HuH-7.5 (cell line): ENCODE measurements at places on chromosomes 2 and 18.

DNA sequence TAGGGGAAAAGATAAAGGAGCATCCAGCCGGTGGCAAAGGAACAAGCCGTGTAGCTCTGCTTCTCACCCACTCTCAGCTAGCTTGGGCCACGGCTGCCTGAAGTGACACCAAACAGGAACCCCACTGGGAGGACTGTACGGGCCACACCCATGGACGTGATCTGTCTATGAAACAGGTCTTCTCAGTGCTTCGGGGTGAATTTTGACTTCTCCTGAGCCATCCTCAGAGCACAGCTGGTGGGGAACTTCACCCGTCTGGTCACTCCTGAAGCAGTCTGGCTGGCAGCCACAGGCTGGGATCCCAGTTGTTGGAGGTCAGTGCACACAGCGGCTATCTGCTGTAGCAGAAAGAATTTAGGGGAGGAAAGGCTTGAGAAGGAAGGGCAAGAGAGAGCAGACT, 223.8 kb downstream of the FAM210A start:
- DNase-seq = no peak

DNA sequence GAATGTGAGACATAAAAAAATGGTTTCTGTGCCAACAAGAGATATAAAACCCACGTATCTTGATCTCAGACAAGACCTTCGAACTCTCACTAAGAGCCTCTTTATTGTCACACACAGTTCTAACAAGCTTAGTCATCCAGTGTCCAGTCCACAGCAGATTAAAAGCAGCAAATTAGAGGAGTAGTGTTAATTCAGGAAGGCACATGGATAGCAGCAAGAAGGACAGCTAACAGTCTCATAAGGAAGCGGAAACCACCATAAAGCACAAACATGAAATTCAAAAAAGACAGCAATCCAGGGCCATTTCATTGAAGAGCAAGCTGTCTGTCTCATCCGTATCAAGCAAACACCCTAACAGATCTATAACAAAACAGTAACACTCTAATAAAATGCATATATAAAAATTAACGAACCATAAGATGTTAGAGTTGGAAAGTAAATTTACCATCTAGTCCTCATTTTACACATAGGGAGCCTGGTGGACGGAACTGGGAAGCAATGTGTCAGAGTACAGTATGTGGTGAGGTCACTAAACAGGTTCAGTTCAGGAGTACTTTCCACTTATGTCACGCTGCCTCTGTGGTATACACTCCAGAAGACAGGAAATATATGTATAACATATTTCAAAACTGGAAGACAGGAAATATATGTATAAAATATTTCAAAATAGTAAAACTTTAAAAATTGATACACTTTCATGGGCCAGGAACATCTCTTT, 18.3 kb downstream of the AAK1 start:
- no peak for DNase-seq

DNA sequence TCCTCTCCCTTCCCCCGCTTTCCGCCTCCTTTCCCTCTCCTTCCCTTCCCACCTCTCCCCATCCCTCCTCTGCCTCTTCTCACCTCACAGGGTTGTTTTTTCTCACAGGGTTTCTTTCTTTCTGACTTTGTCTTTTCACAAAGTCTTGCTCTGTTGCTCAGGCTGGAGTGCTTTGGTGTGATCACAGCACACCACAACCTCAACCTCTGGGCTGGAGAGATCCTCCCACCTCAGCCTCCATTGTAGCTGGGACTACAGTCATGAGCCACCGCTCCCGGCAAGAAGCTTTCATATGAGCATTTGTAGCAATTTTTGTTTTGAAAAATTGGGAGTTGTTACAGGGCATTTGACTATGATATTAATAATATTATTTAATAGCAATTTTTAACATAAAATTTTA, 32.9 kb downstream of the ACSL3 start:
- no peak for DNase-seq

DNA sequence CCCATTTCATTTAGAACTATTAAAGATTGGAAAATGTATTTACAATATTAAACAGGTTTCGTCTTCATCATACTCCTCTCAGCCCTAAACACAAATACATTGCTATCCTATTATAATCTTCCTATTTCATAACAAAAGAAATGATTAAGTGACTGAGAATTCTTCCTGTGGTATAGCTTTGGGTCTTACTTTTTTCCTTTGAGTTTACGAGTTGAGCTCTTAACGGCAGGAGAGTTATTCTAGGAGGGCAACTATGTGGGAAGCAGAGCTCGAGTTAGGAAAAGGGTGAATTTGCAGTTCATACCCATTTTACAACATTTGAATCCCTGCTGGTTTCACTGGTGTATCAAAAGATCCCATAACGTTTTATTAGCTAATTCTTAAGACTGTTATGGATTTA, 105.0 kb downstream of the FIGN start:
- no peak for DNase-seq

GRCh38 chr2:34892766-34893165, 1293.7 kb upstream of the FAM98A start:
- no peak for DNase-seq

DNA sequence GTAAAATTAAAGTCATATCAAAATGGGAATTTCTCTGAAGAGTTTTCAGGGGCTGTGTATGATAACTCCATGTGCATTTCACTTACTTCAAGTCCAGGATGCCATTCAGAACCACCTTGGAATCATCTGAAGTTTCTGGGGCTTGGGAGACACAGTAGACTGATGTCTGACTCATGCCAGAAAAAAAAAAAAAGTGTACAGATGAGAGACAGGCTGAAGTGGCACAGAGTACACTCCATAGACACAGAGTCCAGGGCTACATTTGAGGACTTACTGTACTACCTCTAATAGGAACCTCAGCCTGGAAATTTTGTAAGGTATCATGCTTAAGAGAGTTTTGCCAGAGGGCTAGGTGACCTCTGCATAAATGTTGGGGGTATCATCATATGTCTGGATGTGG, 92.0 kb downstream of the SS18 start:
- no peak for DNase-seq

DNA sequence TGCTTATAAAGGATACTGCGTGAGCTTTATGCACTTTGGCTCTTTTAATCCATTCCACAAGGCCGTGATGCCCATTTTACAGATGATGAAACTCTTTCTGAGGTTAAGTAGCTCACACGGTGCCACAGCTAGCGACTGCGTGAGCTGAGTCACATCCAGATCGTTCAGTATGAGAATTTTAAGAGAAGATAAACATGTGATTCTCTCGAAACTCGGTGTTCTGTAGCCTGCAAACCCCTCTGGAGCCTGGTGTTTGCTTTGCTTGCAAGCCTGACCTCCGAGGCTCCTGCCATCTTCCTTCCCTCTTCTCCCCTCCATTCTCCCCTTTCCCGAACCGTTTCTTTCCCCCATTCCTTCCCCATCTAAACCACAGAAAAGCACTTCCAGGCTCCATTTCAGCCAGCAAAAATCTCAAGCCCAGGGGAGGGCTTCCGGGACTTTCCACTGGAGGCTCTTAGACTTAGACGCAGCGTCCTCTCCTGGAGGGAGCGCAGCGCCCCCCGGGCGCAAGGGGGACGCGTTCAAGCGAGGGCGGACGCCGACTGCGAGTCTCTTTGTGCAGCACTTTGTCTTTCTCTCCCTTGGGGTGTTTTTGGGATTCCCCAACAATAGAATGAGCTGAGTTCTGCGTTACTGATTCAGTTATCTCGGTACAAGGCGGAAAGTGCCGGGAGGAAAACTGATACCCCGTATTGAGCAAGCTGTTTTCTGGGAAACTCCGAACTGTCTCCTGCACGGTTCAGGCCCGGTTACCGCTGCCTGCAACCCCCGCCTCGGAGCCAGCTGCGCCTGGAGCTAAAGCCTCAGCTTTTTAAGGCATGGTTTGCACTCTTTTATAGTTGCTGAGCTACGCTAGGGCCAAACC, 38.0 kb downstream of the CYP1B1 start:
- peak; percentile 20 for DNase-seq

GRCh38 chr2:232456296-232457120, 555 bp downstream of the ALPI start:
- no peak for DNase-seq

DNA sequence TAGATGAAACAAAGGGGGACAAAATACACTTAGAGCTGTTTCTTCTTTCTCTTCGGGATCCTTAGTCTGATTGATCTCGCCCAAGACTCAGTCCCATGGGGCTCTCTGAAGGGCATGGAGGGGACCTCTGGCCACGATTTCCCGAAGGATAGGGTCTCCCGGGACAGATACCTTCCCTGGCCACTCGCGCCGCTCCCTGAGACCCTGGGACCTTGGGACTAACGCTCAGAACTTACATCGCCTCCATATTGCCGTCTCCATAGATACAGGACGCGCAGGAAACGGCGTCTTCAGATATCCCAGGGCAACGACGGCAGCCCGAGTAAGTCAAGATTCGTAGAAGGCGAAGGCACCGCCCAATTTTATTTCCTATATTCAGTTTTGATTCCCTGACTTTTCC, at the start of gene CFAP65:
Gene CFAP65 (minus strand): TSS at position 265 of the 400 bp plus-strand sequence. CDS start 2,468 bp downstream, outside the sequence.
- no peak for DNase-seq

- DNase-seq = no peak
Observed at GRCh38 chr2:234261736-234262135, 211.2 kb downstream of the SPP2 start.

DNA sequence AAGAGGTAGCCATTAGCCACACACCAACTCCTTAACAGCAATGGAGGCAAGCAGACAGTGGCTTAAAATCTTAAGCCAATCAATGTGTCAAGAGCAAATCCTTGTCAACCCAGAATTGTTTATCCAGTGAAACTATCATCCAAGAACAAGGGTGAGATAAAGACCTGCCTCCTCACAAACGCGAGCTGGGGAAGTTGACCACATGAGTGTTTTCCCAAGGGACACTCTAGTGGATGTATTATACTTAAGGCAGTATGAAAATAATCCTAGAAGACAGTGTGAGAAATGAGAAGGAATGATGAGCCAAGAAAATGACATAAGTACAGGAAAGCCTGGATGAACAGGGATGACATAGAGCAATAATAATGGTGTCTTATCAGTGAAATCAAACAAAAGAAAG, 209.6 kb downstream of the TWIST2 start:
- no peak for DNase-seq

DNA sequence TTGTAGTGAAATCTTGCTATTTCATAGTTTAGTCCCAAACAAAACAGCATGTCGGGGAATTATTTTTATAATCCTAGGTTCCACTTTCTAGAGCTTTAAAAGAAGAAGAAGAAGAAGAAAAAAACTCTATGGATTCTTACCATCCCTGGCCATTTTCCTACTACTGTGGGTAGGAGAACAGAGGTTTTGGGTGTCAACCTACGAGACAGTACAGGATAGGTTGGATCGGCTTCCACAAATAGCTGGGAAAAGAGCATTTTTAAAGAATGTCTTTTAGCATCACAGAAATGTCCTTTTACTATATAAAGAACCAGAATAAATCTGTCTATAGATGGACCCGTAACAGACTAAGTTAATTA, 65.2 kb downstream of the RBMS1 start:
- DNase-seq = no peak

GRCh38 chr2:61597300-61598289, 59.4 kb upstream of the XPO1 start:
- no peak for DNase-seq

DNA sequence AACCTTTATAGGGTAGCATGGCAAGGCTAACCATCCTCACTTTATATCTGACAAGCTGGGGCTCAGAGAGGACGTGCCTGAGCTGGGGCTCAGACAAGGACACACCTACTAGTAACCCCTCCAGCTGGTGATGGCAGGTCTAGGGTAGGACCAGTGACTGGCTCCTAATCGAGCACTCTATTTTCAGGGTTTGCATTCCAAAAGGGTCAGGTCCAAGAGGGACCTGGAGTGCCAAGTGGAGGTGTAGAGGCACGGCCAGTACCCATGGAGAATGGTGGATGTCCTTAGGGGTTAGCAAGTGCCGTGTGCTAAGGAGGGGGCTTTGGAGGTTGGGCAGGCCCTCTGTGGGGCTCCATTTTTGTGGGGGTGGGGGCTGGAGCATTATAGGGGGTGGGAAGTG, 1.2 kb upstream of the DES start:
- DNase-seq = no peak

GRCh38 chr2:161273038-161273760, 35.0 kb upstream of the PSMD14 start:
- DNase-seq = peak; percentile 16

DNA sequence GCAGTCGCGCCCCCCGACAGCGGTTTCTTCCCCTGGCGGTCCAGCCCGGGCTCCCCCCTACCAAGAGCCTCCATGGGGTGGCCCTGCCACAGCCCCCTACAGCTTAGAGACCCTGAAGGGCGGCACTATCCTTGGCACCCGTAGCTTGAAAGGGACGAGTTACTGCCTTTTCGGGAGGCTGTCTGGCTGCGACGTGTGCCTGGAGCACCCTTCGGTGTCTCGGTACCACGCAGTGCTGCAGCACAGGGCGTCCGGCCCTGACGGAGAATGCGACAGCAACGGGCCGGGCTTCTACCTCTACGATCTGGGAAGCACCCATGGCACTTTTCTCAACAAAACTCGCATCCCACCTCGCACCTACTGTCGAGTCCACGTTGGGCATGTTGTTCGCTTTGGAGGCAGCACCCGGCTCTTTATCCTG, 475 bp downstream of the SLC4A1AP start:
- DNase-seq = no peak

DNA sequence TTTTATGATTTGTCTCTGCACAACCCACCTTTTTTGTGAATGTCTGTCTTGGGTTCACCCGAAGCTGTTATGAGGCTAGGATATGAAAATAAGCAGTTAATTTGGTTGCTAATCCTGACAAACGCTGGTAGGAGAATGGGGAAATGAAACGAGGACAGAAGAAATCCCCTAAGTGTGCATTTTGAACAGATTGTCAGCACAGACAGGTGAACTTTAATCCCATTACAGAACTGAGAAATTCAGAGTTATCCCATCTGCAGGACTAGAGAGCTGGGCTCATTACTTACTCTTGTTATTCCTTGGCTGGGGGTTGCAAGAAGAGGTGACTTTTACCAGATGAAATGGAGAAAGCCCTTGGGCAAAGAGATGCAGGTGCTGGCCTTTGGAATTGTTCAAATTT, 123.3 kb upstream of the NYAP2 start:
- DNase-seq = no peak

GRCh38 chr2:164220265-164220664, 401.0 kb downstream of the GRB14 start:
- no peak for DNase-seq

DNA sequence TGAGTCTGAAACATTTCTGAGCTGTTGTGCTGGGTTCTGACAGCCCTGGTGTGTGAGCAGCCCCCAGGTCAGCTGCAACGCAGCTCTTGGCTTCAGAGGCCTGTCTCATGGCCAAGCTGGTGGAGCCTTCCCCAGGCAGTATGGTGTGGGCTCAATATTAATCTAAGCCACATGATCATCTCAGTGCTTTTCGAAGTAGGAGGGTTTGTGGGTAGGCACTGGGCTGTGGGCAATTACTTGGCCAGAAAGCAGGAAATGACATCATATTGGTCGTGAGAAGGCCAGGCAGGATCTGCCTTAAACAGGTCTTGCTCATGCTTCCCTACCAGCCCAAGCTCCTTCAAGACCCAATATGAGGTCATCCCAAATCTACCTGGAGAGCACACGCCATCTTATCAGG, 26.9 kb downstream of the LOXHD1 start:
- no peak for DNase-seq

GRCh38 chr2:211045025-211045424, 488.6 kb downstream of the CPS1 start:
- no peak for DNase-seq
